PC-9 (cell line): ENCODE measurements at places on chromosomes 5 and 9. TPM values are rescaled to one million over a fixed set of nuclear protein-coding genes. Genes with fewer than 3 reads are reported as not detected.

- DNase-seq = peak; percentile 69
Measured at GRCh38 chr9:107488375-107489143, 1.0 kb downstream of the KLF4 start.

GRCh38 chr5:24347158-24347557 lies 297.6 kb downstream of the CDH10 start:
- DNase-seq = no peak

DNA sequence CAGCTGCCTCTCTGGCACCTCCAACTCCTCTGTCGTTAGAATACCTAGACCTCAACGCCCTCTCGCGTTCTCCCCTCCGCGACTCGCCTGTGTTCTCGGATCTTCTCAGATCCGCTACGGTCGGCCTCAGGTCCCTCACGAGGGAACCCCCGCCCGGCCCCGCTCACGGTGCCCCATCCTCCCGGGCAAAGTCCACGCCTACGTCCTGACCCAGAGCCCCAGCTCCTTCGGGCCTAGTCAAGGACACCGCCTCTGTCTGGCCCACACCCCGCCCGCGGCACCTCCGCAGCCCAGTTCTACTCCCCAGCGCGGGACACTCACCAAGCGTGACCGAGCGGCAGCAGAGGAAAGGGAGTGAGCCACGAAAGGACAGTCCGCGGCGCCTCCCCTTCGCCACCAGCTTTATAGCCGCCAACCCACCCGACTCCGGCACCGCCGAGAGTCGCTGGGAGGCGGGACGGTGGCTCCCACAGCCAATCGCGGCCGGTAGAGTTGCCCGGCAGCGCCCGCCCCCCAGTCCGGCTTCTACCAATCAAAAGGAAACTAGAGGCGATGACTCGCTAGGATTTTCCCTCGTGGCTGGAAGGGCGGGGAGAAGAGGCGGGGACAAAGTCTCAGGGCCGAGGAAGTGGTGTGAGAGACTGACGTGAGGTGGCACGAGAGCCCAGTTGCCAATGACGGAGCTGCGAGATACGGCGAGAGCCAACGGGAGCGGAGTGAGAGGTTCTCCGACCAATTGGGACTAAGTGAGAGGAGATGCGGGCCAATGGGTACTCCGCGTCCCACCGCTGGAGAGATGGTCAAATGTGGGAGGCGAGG lies at the start of gene HMGCS1:
Gene HMGCS1, minus strand, starts transcription at position 378 of the 819 bp plus-strand sequence. CDS start 14,447 bp downstream, outside the sequence.
- DNase-seq = peak; percentile 100

DNA sequence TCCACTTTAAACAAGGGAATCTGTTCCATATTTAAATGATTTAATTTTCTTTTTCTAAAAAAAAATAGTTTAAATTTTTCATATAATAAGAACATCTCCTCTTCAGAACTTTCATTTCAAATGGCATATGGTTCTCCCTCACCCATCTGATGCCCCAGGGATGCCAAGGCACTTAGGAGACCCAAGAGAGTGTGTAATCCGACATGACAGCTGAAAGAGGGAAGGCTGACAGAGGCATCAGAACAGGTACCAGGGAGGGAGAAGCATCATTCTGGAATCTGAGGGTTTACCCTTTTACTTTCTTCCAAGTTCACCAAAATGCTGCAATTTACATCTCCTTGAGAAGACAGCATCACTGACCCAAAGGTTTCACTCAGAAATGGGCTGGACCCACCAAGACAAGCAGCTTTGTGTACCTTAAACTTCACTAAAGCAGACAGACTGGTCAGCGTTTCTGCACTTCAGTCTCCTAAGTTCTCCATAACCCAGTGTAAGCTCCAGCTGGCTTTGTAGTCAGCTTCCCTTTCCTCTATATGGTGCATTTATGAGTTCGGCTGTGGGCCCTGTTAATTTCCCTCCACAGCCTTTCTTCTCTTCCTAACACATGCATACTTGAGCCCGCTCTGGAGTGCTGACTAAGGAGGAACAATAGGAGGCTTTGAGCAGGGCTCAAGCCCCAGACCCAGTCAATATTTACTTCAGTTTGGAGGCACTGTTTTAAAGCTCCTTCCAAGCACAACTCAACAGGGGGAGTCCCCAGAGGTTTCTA lies 17.7 kb downstream of the EFNA5 start:
- no peak for DNase-seq

- DNase-seq = peak; percentile 5
Measured at GRCh38 chr9:96136992-96137670, 164.8 kb downstream of the HSD17B3 start.

GRCh38 chr5:113128641-113129330 lies 152.2 kb downstream of the DCP2 start:
- no peak for DNase-seq

DNA sequence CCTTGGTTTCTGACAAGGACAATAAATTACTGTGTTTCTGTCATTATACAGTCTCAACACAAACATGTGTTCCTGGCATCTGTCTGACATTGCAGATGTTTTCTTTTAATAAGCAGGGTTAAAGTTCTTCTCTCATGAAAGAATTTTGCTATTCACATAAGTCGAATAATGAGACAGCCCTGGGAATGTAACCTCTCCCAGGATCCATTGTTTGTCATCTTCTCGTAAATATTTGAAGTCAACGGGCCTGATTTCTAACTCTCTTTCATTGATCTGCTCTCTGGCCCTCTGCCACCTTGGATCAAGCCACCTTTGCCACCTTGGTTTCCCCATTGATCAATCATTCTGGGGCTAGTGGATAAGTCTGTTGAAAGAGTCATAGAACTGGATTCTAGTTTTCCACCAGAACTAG lies 12.9 kb upstream of the CAST start:
- no peak for DNase-seq

DNA sequence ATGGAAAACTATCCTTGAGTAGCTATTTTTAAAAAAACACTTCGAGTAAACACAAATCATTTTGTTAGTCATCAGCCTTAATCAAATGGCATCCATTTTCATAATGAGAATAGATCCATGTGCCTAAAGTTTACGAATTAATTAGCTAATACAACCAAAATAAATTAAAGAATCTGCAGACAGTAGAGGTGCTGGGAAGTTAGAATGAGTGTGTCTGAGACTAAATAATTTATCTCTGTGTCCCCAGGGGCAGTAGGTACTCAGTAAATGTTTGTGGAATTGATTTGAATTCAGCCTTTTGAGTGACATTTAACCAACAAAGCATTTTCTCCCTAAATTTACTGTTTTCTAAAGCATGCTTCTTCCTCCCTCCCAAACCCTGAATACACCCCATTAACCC lies 18.6 kb downstream of the TNFSF15 start:
- no peak for DNase-seq

DNA sequence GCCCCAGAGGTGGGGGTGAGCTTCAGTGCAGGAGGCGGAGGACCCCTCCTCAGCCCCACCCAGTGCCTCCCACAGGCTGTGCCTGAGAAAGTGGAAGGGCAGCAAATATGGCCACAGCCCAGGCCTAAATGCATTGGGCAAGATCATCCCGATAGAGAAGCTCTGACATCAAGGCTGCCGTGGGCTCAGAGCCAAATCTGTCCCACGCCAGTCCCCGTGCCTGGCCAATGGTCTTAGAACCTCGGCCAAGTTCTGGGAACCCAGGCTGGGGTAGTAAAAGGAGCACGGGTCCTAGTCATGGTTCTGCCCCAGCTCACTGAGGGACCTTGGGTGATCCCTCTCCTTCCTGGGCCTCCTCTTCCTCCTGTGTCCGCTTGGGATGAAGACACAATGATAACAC lies 27.7 kb upstream of the TNIP1 start:
- DNase-seq = no peak

- no peak for DNase-seq
Measured at GRCh38 chr5:72692651-72693442, 123.6 kb upstream of the TNPO1 start.

- DNase-seq = no peak
Measured at GRCh38 chr5:31995006-31995405, 179.1 kb downstream of the GOLPH3 start.

- DNase-seq = no peak
Measured at GRCh38 chr9:101437806-101438232, 2.2 kb upstream of the ALDOB start.

GRCh38 chr9:22036866-22037626 lies 27.9 kb upstream of the CDKN2B start:
- DNase-seq = no peak

DNA sequence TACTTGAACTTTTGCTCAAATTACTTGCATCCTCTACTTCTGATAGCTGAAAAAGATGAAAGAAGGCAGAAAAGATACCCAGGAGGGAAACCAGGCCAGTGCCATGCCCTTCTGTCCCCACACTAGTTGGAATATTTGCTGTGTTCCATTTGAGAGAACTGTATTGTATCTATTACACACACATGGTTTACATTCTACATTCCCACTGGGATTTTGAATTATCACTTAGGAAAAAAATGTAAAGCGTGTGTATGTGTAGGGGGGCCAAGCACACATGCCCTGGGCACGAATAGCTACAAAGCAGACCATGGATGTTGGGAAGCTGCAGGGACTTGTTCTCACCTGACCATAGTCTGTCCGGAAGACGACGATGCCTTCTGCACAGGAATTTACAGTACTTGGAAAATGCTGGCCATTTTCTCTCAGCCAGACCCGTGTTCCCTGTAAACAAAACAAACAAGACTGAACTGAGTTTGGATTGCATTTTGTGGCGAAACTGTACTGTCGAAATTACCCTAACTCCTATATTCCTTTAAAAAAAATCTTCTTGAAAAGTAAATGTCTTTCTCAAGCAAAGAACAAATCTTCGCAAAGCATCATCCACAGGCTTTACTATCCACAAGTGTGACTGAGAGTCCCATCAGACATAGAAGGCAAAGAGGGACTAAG lies 58.7 kb downstream of the MYO10 start:
- DNase-seq = no peak

- DNase-seq = no peak
Measured at GRCh38 chr9:94031946-94032345, 52.3 kb upstream of the PTPDC1 start.

GRCh38 chr5:122322801-122323548 lies 10.9 kb downstream of the SNCAIP start:
- no peak for DNase-seq

- no peak for DNase-seq
Measured at GRCh38 chr5:59484618-59485017, 408.9 kb downstream of the PDE4D start.

DNA sequence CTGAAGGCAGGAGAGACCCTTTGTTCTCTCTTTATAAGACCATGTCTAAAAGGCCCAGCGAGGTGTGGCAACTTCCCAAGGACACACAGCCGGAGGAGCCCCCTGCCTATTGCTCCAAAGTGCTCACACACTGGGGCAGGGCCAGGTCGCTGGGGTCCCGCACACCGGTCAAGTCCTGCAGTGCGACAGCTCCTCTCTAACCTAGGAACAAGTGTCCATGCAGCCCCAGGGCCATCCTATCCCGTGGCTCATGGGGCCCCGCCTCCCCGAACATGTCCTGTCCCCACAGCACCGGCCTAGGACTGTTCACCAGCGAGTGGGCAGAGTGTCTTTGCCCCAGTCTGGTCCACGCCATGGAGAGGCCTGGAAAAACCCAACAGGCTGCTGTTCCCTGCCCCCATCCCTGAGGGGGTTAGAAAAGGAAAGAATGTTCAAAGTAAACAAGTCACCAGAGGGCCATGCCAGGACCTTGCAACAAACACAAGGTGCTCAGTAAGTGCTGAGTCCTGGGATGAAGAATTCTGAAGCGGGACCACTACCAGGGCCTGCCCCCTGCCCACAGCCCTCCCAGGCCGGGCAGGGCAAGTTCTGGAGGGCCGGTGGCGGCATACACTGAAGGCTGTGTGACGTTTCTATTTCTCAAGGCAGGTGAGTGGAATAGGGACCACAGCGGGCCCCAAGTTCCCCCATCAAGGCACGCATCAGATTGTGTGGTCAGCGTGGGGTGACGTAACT lies 938 bp downstream of the NINJ1 start:
- peak; percentile 32 for DNase-seq

- DNase-seq = no peak
Measured at GRCh38 chr9:3856592-3856991, 330.8 kb upstream of the RFX3 start.

DNA sequence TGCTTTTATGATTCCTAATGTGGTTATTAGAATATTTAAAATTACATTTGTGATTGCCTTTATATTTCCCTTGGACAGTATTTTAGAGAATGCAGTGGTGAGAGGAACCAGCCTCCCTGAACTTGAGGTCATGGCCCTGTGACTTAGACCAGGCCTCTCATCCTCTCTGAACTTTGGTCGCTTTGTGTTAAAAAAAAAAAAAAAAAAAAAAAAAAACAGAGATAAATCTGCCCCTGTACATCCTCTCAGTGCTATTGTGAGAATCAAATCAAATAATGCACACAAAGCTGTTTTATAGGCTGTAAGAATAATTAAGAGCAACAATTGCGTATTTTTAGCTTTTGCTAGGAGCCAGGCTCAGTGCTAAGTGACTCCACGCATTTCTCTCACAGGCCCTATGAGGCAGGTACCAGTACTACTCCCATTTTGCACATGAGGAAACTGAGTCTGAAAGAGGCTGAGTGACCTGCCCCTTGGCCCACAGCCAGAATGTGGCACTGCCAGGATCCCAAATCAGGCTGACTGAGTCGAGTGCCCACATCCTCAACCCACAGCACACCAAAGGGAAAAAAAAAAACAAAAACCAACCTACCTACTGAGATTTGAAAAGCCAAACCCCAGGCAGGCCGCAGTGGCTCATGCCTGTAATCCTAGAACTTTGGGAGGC lies 110.3 kb upstream of the LARP1 start:
- DNase-seq = no peak

- DNase-seq = no peak
Measured at GRCh38 chr5:128254789-128255188, 171.2 kb downstream of the SLC12A2 start.

DNA sequence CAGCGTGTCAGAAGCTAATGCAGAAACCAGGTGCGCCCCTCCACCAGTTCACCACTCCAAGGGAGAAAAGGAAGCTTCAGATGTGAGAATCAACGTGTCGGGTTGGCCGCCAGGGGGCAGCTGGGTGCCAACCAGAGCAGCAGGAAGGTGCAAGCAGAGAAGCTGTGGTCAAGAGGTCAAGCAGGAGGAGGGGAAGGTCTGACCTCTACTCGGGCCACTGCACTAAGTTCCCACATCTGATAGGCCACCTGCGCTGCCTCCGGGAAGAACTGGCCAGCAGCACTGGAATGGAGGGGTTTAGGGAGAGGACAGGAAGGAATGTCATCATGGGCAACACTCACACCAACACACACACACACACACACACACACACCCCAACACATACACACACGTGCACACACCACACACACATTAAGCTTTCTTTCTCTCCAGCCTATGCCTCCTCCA lies 31.4 kb downstream of the ANXA6 start:
- DNase-seq = peak; percentile 64

GRCh38 chr5:133384903-133385302 lies 227.4 kb downstream of the FSTL4 start:
- no peak for DNase-seq

- DNase-seq = no peak
Measured at GRCh38 chr9:27337236-27337635, 40.3 kb upstream of the EQTN start.

Gene KCNN2
- total RNA-seq = not detected in 2 replicates

Gene SPEF2
- total RNA-seq = 7.5 and 10.6 TPM in 2 replicates

Gene PTGER4
- 15.7 and 22.4 TPM in 2 replicates for total RNA-seq

Gene C5orf46
- 1.0 TPM in 1 of 2 replicates, not detected in the other for total RNA-seq

Gene TSC1
- 51.2 and 61.0 TPM in 2 replicates for total RNA-seq

Gene GRIN1
- 0.10 TPM in 1 of 2 replicates, not detected in the other for total RNA-seq

Gene ZNF883
- 1.7 and 2.2 TPM in 2 replicates for total RNA-seq

Gene SLC34A1
- total RNA-seq = 0.28 TPM in 1 of 2 replicates, not detected in the other

Gene ARSI
- 2.6 and 3.2 TPM in 2 replicates for total RNA-seq

Gene RXFP3
- total RNA-seq = not detected in 2 replicates

Gene IL31RA
- total RNA-seq = 2.0 TPM in 2 replicates

Gene KIF12
- total RNA-seq = not detected in 2 replicates

Gene DENND1A
- total RNA-seq = 26.8 and 37.7 TPM in 2 replicates

Gene SLC23A1
- 1.9 TPM in 2 replicates for total RNA-seq
